Stimulated activated CD4-positive, alpha-beta T cell treated with anti-CD3 and anti-CD28 coated beads, Interleukin-15, amount 100 ng/mL, for 48 hours (primary cell): ENCODE measurements at places on chromosomes 6 and 20.

GRCh38 chr6:6635291-6635690 is 46.8 kb downstream of the LY86 start:
- DNase-seq, result no peak

DNA sequence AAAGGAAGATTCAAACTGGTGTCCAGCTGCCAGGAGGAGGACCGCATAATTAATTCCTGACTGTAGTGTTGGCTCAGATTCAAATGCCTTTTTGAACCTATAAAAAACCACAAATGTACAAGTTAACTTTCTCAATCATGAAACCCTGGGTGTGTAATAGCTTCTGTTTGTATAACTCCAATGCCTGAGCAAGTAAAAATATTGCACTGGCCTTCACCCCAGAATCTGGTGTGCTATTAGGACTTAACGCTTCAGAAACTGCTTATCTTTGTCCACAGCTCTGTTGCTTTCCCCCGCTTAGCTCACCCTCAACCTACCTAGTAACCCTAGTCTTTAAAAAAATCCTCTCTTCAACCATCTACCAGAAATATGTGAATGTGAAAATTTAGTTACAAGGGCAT is 119.1 kb upstream of the MAP7 start:
- no peak for DNase-seq

DNA sequence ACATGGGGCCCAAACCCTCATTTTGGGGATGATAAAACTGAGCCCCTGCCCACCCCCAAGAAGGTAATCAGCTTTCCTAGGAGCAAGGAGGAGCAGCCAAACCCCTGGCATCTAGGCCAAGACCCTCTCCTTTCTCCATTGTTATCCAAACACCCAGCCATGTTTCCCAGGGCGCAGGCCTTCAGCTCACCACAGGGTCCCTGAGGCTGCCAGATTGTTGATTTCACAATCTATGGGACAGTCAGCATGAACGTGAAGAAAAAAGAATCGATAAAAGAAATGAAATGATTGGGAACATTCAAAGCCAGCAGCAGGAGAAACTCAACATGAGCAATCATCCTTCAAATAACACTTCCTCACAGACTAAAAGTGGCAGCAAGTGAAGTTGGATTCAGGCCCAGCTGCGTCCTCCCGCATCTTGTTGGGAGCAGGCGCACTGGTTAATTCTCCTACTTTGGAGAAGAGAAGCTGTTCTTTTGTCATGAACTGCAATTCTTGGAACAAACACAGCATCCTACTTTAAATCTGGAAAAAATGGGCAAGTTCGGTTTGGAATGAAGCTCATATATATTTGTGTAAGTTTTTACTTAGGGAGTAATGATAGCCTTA is 241.8 kb upstream of the PRDM1 start:
- no peak for DNase-seq

DNA sequence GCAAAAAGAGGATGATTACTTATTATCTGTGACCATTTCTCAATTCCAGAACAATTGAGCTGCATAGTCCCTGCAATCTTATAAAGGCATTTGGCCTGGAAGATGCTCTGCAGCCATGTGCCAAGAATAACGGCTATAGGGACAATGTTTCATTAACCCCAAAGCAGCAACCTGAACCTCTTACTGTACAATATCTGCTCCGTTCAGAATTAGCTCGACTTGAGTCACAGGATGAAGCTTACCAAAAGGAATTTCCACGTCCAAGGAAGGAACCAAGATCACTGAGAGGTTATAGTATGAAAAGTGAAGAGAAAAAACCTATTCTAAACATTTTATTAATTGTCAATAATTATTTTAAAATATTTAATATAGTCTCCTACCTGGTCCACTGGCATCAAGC is 167.3 kb upstream of the GMDS start:
- DNase-seq, result no peak

GRCh38 chr20:18671203-18671710 is 83.4 kb downstream of the DTD1 start:
- no peak for DNase-seq

- DNase-seq, result no peak
Measured at GRCh38 chr6:113629256-113629655, 227.9 kb upstream of the MARCKS start.

GRCh38 chr6:146700078-146700686 is 101.4 kb downstream of the ADGB start:
- DNase-seq, result no peak

DNA sequence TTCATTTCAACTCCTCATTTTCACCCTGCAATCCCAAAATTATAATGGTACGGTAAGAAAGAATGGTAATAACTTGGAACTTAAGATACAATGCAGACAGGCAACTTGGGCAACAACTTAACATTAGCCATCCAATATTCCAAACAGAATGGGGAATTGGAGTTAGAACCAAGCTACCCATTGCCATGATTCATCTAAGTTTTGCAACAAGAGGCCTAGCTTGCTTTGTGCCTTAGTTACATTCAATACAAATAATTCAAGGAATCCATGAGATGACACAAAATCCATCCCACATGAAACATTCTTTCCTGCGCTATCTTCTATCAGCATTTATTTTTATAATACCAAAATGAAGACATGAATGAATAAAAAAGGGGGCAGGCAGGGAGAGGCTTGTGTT is 28.4 kb downstream of the DCDC2 start:
- no peak for DNase-seq

- no peak for DNase-seq
Measured at GRCh38 chr6:43302126-43302525, 4.1 kb downstream of the SLC22A7 start.

- DNase-seq, result no peak
Measured at GRCh38 chr6:114092943-114093342, 122.0 kb upstream of the HDAC2 start.

DNA sequence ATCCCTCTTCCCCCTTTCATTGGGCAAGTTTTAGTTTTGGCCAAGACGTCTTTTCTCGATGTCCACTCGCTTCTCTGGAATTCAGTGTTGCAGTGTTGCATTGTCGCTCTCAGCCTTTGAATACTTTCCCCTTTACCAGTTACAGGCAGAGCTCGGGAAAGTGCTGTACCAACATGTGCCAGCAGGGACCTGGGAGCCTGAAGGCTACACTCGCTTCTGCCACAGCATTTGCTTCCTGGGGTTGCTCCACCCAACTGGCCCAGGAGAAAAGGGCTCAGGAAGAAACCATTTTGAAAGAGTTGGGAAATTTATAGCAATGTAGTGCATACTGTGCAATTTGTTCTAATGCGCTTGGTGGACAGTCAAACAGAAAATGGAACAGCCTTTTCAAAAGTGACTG is 78.6 kb downstream of the LINC00237 start:
- DNase-seq, result no peak

DNA sequence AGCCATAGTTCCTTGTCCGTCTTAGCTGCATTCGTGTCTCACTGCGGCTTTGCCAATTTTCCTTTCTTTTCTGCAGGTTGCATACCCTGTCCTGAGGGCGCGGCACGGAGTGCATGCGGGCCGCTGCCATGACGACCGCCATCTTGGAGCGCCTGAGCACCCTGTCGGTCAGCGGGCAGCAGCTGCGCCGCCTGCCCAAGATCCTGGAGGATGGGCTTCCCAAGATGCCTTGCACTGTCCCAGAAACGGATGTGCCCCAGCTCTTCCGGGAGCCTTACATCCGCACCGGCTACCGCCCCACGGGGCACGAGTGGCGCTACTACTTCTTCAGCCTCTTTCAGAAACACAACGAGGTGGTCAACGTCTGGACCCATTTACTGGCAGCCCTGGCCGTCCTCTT is 17.1 kb upstream of the EFHC1 start:
- DNase-seq, result no peak

DNA sequence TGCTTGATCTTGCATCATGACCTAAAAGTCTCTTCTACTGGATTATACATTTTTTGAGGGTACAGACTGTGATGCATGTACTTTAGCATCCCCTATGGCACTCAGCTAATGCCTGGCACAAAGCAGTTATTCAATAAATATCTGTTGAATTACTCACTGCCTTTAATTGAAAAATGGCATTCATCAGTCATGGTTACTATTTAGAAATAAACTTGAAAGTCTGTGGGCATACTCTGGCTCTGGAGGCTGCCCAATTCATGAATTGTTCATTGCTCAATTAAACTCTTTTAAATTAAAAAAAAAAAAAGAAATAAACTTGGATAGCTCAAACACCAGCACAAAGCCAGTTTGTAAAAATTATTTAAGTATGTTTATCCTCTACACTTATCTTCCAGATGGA is 40.0 kb downstream of the HEBP2 start:
- no peak for DNase-seq

DNA sequence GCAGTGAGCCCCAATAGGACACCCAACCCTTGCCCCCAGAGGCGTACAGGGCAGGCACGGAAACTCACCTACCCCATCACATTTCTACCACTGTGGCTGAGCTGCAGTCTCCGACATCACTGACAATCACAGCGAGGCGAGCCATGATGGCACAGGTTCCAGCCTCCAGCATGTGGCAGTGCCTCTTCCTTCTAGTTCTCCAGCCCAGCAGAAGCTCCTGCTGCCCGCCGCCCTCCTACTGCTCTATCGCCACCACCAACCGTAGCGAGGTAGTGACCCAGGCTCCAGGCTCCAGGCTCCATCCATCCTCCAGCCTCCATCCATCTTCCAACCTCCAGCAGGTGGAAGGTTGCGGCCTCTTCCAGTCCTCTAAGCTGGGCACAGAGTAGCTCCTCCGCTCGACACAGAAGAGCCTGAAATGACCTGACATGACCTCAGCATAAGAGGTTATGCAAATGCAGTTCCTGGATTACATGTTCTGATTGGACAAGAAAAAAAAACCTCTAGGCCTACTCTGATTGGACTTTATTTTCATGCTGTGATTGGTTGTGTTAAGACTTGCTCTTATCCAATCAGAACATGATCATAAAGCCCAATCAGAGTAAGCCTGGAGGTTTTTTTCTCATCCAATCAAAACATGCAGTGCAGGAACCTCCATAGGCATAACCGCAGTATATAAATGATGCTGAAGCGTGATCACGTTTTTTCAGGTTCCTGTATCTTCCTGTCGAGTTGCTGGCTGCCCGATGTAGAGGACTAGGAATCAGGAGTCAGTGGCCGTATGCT is 438.9 kb upstream of the ZNF337 start:
- DNase-seq, result no peak

GRCh38 chr20:1392443-1392692 is 486 bp downstream of the FKBP1A start:
- no peak for DNase-seq
